KG1 (cell line): ENCODE measurements at places on chromosomes 2 and 18.

DNA sequence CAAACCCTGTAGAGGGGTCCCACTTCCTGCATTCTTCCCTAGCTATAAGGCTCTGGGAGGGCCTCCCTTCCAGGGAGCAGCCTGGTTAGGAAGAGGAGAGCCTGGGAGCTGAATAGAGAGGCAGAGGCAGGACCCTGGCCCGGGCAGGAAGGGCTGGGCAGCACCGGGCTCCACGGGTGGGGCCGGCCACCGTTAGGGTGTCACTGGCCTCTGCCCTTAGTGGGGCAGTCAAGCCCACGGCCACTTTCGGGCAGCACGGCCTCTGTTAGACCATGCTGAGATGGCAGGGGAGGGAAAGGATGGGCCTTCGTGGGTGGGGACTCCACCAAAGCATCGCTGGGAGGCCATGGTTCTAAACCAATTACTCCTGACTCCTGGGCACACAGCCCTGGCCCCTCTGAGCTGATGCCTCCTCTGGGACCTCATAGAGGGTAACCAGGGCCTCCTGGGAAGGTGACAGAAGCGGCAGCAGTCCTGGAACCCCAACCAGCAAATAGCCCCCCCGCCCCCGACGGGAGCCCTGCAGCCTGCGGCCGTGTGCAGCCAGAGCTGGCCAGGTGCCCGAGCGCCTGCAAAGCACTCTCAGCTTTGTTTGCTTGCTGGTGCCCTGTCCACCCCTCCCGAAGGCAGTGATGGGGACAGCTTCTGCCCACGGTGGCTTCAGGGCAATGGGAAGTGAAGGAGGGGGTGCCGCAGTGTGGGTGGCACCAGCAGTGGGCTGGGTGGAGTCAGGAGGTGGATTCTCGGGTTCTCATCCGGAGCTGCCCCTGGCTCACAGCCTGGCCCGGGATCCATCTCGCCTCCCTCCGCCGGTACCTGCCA, 16.3 kb upstream of the HPCAL1 start:
- DNase-seq, result no peak

GRCh38 chr2:186027922-186028321, 289.3 kb downstream of the FSIP2 start:
- DNase-seq, result no peak

- no peak for DNase-seq
Measured at GRCh38 chr2:94923196-94923595, 52.0 kb downstream of the TEKT4 start.

DNA sequence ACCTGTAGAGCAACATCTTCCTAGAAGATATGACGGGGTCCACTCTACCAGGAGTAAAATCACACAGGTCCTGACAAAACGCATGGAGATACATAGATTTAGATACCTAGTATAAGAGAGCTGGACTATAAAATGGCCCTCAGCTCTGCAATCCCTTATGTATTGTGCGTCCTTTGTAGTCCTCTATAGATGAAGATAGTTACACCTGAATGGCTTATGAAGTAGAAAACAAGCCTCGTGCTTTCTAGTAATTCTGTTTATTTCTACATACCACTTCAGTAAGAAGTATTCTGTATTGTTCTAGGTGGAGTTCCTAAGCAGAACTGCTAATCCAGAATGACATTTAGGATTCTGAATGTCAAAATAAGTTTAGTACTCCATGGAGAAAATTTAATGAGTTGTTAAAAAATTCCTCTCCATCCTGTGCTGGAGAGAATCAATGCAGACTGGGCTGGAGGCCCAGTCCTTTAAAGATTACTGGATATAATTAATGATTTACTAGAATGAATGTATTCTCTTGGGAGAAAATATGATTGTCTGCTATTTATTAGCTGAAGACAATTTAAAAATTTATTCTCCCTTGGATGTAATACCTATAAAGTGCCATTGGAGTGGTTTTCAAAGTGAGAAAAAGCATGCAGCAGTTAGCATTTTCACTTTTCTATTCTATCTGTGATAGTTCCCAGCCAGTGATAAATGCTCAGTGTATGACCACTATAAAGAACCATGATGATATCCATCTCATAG, 147.3 kb upstream of the UNC80 start:
- DNase-seq, result no peak

DNA sequence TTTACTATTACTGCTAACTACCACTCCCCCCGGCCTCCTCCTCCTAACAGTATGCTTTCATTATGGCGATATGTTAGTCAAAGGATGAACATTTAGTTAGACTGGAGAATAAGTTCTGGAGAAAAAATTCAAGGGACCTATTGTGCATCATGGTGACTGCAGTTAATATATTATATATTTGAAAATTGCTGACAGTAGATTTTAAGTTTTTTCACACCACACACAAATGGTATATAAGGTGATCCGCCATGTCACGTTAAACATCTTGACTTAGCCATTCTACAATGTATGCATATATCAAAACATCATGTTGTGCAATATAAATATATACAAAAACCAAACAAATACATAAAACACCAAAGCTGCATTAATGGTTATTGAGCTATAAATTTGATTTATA, 873.7 kb downstream of the CNTNAP5 start:
- no peak for DNase-seq

- no peak for DNase-seq
Measured at GRCh38 chr2:190972213-190972612, 41.8 kb downstream of the STAT1 start.

DNA sequence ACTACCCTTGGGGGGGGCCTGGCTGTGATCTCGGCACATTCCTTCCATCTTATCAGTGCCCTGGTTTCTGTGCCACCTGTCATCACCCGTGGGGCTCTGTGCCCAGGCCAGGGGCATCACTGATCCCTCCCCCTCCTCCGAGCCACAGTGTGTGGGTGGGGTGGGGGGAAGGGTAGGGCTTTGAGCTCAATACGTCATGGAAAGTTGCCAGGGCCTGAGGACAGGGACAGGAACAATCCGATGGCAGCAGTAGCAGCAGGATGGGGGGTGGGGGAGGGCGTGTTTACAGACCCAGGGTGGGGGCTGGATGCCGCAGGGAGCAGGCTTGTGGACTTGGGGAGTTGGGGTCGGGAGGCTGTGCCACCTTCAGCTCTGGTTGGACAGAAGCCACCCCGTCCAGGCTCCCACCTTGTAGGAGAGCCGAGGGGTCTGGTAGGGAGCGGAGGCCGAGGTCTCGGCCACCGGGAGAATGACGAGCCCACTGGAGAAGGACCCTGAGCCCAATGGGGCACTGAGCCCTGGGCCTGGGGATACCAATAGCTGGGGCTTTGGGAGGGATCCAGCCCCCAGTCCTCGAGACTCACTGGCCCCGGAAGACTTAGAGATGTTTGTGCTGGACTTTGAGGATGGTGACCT, 3.5 kb downstream of the SLC4A3 start:
- no peak for DNase-seq

DNA sequence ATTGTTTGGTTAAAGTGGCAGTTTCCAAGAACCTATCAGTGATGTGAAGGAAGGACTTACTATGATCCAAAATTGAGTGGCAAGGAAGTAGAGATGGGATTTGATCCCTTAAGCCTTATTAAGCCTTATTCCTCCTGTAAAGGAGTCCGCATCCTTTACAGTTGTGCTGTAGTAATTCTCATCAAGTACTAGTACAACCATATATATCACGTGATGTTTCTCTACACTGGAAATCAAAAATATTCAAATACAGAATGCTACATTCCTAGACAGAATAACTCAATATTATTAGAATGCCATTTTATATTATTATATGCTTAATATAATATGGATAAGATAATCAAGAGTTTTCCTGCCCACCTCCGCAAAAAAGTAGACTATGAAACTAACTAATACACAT, 312.4 kb upstream of the SPHKAP start:
- DNase-seq, result no peak

GRCh38 chr18:74241970-74242369, 49.8 kb downstream of the CYB5A start:
- no peak for DNase-seq

GRCh38 chr2:217610401-217610814, 392.4 kb downstream of the TNS1 start:
- DNase-seq, result no peak

DNA sequence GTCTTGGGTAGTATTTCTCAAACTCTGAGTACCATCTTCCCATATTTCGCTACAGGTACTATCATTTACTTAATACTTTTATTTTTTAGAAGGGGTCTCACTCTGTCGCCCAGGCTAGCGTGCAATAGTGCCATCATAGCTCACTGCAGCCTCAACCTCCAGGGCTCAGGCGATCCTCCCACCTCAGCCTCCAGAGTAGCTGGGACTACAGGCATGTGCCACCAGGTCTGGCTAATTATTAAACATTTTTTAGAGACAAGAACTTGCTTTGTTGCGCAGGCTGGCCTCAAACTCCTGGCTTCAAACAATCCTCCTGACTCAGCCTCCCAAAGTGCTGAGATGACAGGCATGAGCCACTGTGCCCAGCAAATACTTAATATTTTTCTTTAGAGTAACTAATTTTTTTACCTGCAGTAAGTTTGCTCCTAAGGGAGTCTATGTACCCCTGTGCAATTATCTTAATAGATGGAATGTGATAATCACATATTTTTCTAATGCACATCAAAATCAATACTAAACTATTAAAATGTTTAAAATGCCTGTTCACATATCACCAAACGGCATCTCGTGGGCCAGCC, 100.6 kb upstream of the ST3GAL5 start:
- DNase-seq, result no peak

- DNase-seq, result no peak
Measured at GRCh38 chr18:29251681-29252080, 1074.8 kb upstream of the CDH2 start.

DNA sequence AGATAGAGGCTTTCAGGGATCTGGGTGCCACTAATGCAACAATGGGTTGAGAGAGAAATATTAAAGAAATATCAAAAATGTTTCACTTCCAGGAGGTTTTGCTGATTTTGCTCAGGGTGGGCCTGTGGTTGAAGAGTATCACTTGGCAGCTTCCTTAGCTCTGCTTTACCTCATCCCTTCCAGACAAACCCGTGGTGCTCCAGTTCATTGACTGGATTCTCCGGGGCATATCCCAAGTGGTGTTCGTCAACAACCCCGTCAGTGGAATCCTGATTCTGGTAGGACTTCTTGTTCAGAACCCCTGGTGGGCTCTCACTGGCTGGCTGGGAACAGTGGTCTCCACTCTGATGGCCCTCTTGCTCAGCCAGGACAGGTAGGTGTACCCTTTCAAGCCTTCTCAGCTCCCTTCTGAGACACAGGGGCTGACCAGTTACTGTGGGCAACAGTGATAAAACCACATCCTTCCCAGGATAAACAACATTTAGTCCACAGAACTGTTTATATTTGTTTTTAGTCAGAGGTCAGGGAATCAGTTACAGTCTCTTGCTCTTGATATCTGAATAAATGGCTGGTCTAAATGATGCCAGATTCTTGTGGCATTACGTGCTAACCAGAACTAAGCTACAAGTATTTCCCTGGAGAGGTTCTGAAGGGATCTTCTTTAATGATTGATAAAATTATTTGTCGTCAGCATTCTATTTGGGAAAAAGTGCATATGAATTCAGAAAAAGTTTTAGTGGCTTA, 7.0 kb downstream of the SLC14A1 start:
- DNase-seq, result no peak

- DNase-seq, result no peak
Measured at GRCh38 chr2:139214801-139215200, 434.6 kb upstream of the NXPH2 start.

DNA sequence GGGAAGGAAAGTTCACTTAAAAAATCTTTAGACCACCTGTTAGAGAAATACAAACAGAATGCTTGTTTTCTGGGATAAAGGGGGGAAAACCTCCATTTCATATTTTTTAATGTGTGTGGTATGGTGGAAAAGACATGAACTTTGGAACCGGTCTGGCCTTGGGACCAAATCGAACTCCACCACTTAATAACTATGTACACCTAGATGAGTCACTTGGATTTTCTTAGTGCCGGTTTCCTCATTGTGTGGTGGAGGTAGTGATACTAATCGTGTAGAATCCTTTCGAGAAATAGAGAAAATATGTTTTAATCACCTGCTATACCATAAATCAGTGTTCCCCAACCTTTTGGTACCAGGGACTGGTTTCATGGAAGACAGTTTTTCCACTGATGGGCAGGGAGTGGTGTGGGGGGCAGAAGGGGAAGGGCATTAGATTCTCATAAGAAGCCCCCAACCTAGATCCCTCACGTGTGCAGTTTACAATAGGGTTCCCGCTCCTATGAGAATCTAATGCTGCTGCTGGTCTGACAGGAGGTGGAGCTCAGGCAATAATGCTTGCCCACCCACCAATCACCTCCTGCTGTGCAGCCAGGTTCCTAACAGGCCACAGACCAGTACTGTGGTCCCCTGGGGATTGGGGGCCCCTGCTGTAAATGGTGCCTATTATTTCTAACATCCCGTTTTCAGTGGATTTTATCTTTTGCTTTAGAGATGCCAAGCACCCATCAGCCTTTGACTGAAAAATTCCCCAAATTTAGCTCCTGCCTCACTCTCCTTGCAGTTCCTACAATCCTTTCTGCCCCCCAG, 308.8 kb downstream of the PRKCE start:
- no peak for DNase-seq

DNA sequence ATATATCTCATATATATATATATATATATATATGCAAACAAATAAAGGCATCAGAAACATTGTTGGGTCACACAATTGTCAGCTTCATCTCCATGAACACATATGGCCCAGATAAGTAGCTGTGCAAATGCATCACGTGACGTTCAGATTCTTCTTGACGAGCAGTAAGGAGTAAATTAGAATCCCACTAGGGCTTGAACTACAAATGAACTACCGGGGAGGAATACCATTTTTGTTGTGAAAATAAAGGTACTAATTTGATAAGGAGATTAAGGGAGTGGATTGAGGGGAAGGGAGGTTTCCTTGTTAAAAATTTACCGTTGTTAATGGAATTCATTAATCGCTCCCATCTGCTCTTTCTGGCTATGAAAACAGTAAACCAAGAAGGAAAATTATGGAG, 186.5 kb upstream of the COPS8 start:
- DNase-seq, result no peak

DNA sequence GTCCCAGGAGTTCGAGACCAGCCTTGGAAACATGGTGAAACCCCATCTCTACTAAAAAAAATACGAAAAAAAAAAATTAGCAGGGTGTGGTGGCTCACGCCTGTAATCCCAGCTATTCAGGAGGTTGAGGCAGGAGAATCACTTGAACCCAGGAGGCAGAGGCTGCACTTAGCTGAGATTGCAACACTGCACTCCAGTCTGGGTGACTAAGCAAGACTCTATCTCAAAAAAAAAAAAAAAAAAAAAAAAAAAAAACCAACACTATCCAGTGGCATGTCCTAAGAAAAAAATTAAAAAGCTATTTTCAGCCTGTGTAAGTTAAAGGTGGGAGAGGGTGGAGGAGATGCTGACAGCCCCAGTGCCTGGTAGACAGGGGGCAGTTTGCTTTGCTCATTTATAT, 32.2 kb upstream of the REL start:
- no peak for DNase-seq

GRCh38 chr2:70833246-70833645, 2.4 kb downstream of the CD207 start:
- no peak for DNase-seq

GRCh38 chr2:233165895-233166661, 85.4 kb upstream of the ATG16L1 start:
- DNase-seq, result peak; percentile 60

DNA sequence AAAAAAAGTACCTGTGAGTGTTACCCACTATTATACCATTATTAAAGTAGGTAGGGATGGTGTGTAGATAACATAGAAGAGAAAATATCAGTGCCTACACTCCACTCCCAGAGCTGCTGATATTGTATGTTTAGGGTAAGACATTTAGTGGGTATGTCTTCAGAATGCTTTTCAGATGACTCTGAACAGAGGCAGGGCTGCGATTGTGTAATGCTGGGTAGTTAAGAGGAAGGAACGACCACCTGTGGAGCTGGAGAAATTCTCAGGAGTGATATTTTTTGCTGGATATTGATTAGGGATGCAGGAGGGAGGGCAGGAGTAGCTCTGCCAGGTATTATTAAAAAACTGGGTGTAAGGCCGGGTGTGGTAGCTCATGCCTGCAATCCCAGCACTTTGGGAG, 2.8 kb downstream of the CNOT11 start:
- no peak for DNase-seq
